Stimulated activated CD8-positive, alpha-beta memory T cell treated with anti-CD3 and anti-CD28 coated beads, Interleukin-7, amount 100 ng/mL, for 48 hours (primary cell): ENCODE measurements at places on chromosomes 13 and 19.

- peak; percentile 58 for DNase-seq
Measured at GRCh38 chr13:20174656-20175405, 14.0 kb upstream of the GJA3 start.

DNA sequence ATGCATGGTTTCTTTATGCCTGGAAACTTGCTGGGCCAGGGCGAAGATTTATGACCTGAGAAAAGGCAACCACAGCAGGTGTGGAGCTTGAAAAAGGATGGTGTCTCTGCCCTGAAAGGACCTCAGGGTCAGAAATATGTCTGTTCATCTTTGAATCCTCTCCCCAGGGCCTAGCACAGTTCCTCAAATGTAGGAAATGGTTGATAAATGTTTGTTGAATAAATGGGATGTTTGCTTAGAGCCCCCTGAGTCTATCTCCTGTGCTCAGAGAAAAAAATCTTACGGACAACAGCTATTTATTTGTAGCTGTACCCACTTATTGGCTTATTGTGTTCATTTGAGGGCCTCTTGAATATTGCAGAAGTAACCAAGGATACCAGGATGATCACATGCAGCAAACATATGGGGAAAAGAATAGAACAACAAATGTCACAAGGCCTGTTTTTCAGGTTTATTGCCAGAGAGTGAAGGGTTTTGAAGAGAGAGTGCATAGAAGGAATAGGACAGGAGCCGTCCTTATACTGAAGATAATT lies 114.5 kb downstream of the KLF5 start:
- DNase-seq = no peak

GRCh38 chr13:97379386-97379785 lies 54.6 kb upstream of the RAP2A start:
- DNase-seq = no peak

DNA sequence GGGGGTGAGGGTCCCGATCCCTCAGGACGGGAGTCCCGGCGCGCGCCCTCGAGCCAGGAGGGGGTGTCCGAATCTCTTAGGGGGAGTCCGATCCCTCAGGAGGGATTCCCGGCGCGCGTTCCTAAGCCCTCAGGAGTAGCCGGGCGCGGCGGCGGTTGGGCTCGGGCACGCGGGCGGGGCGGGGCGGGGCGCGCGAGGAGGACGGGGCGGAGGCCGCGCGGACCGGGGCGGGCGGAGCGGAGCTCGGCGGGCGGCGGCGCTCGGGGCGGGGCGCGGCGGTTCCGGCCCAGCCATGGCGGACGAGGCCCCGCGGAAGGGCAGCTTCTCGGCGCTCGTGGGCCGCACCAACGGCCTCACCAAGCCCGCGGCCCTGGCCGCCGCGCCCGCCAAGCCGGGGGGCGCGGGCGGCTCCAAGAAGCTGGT lies at the start of gene CUL4A:
Gene CUL4A, plus strand, starts transcription at position 278 of the 423 bp plus-strand sequence. Its CDS starts 15 bp downstream, at position 293.
- peak; percentile 45 for DNase-seq

- peak; percentile 37 for DNase-seq
Measured at GRCh38 chr13:108269601-108270328, at the start of gene TNFSF13B. Gene TNFSF13B, plus strand, starts transcription at chr13:108269718. Its CDS starts 178 bp downstream, at chr13:108269896.

DNA sequence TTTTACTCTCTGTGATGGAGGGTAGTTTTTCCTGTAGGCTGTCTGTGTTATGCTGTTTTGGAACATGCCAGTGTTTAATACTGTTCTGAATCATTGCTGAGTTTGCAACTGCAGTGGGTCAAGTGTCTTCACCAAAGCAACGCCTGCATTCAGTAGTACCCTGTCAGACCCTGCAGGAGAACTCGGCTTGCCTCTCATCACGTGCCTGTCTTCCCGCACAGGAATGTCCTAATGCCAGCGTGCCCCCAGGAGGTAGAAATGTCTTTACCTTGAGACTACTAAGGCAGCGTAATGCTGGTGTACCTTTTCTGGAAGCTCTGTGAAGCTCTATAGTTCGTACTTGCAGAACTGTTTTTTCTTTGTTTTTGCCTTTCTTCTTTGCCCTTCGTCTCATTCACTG lies 42.3 kb downstream of the POLR1D start:
- no peak for DNase-seq

- DNase-seq = no peak
Measured at GRCh38 chr13:93955904-93956303, 523.6 kb downstream of the DCT start.

- DNase-seq = no peak
Measured at GRCh38 chr19:4057931-4058692, 8.6 kb downstream of the ZBTB7A start.

DNA sequence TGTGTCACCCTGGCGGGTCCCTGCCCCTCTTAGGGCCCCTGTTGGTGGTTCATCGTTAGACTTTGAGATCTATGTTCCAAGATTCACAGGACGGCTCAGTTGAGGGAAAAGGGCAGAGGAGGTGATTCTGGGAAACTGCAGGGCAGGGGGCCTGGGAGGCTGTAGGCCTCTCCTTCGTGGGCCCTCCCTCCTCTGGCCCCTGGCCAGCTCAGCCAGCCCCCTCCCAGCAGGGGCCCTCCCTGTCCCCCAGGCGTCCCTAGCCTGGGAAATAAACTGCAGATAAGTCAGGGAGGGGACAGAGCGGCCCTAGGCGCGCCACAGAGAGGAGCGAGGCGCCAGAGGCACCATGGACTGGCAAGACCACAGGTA lies 6.5 kb downstream of the HIF3A start:
- no peak for DNase-seq

- no peak for DNase-seq
Measured at GRCh38 chr13:41111454-41111853, 21.1 kb downstream of the KBTBD6 start.

DNA sequence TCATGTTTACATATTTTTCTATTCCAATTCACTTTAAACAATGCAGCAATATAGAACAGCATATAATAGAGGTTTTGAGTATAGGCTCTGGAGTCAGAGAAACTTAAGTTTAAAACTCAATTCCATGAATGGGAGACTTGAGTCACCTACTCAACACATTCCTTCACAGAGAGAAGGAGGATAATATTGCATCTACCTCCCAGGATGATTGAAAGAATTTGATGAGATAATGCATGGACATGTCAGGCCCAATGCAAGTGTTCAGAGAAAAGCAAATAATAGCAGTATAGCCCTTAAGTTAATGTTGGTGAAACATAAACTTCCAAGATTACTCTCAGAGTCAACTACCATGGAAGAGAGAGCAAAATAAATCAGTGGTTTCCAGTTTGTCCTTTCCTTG lies 170.2 kb downstream of the DCLK1 start:
- no peak for DNase-seq
